ENCODE measurements at places on chromosomes 11 and 22.

GRCh38 chr22:50610041-50610451, 9.5 kb downstream of the MAPK8IP2 start:
- DNase-seq, result no peak

DNA sequence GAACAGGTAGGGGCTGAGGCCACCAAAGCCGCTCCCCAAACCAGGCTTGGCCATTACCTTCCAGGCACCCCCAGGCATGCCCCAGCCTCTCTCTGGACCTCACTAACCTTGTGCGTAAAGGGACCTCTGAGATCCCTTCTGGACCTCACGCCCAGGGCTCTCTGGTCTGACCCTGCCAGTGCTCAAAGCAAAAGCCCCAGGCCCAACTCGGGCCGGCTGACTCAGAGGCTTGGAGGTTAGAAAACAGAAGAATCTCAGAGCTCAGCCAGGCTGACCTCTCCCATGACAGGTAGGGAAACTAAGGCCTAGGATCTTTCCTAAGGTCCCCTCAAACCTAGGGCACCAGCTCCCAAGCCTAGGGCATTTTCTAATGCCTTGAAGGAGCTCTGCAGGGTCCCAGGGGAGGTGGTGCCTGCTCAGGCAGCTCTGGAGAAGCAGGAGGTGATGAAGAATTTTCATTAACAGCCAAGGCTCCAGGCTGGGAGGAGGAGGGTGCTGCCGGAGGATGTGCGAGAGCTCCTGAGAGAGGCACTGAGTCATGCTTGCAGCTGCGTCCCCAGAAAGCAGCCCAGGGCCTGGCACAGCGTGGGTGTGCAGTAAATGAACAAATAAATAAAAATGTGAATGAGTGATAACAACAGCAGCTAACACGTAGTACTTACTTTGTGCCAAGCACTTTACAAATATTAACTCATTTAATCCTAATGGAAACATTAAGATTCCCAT, 25.6 kb downstream of the ARRB1 start:
- DNase-seq, result peak; percentile 82

GRCh38 chr11:88282747-88283515, 54.6 kb downstream of the CTSC start:
- no peak for DNase-seq

- no peak for DNase-seq
Observed at GRCh38 chr11:108593923-108594434, 411 bp upstream of the EXPH5 start.

GRCh38 chr11:8269636-8270035, 6.0 kb upstream of the LMO1 start:
- no peak for DNase-seq
